Urothelium cell line (cell line): ENCODE measurements at places on chromosomes 7 and 10.
A peak's percentile ranks its signal among the peaks of the same experiment; 100 is the strongest.

DNA sequence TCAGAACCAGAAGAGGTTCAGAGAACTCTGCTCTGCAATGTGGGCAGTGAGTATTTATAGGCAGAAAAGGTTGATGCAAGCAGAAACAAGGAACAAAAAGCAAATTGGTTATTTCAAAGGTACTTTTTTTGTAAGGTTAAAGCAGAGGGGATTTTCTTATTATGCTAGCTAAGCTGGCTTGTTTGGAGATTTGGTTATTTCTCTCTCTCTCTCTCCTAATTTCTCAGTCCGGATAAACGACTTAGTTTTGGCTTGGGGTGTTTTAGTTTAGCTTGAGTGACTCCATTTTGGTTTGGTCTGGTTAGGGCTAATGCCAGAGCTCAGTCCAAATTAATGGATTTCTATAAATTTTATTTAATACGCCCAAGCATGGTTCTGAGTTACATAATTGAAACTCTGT, 566.8 kb downstream of the SH2D4B start:
- DNase-seq = no peak

DNA sequence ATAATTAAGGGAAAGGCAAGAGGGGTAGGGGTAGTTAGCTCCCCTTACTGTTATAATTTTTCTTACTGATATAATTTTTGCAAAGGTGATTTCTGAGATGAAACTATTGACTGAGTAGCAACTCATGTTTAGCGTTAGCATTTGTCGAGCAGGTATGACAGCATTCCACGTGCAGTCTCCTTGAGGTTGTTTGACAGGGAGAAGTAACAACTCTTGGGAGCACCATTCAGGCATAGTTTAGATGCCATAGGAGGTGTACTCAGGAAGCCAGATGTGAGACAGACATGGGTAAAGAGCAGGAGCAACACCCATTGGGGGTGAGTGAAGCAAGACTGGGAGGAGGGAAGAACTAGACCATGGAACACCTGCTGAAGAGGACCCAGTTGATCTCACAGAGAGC, 96.6 kb upstream of the KLF6 start:
- no peak for DNase-seq

- no peak for DNase-seq
Observed at GRCh38 chr7:35753761-35754603, 46.9 kb upstream of the SEPTIN7 start.

- DNase-seq = no peak
Observed at GRCh38 chr10:45404087-45404769, 30.2 kb downstream of the ALOX5 start.

DNA sequence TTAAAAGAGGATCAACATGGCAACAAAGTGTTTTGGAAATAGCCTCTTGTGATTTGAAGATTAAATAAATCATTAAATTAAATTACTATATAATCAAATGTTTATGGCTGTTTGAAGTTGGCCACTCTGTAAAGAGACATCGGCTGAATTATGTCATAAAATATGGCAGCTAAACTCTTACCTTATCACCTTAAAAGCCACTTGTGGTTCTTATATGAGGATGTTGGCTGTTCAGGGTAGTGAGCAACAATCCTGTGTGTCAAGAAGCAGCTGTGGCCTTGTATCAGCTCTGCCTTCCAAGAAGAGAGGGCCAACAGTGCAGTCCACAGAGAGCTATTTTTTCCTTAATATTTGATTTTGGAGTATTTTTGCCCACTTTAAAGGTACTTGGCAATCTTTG, 113.4 kb upstream of the CDK6 start:
- DNase-seq = no peak

GRCh38 chr7:102306916-102307677, 20.4 kb downstream of the SH2B2 start:
- DNase-seq = peak; percentile 71

- no peak for DNase-seq
Observed at GRCh38 chr7:108285778-108286177, 155.6 kb upstream of the LAMB4 start.

GRCh38 chr10:80720549-80720948, 182.8 kb downstream of the SH2D4B start:
- DNase-seq = no peak

- DNase-seq = no peak
Observed at GRCh38 chr7:20708896-20709295, 77.8 kb downstream of the SP8 start.
